ENCODE measurements at places on chromosomes 11 and 22.

- DNase-seq: peak; percentile 56
Observed at GRCh38 chr11:96055706-96056387, 131.9 kb upstream of the MTMR2 start.

DNA sequence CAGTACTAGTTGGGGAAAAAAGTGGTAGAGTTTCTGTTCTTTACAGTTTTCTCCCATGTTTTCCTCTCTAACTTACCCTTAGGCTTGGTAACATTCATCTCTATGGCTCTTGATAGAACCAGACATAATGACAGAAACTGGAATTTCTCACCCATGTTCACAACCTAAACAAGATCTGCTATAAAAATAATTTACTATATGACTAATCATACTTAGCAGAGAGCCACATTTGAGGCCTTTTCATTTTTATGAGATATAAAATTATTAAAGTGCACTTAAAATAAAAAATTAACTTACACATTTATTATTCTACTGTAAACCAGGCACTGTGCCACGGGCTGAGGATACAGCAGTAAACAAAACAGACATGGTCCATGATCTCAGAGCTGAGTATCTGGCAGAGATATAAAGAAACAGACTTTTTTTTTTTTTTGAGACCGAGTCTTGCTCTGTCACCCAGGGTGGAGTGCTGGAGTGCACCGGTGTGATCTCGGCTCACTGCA is 98.1 kb downstream of the GAB2 start:
- peak; percentile 51 for DNase-seq

GRCh38 chr11:128894685-128895084 is 3.5 kb downstream of the KCNJ5 start:
- no peak for DNase-seq

- no peak for DNase-seq
Observed at GRCh38 chr11:8219257-8220021, 44.2 kb downstream of the LMO1 start.

GRCh38 chr11:19953909-19954308 is 206.4 kb downstream of the DBX1 start:
- peak; percentile 62 for DNase-seq

GRCh38 chr22:37627545-37627944 is 11.9 kb upstream of the SH3BP1 start:
- DNase-seq: no peak

DNA sequence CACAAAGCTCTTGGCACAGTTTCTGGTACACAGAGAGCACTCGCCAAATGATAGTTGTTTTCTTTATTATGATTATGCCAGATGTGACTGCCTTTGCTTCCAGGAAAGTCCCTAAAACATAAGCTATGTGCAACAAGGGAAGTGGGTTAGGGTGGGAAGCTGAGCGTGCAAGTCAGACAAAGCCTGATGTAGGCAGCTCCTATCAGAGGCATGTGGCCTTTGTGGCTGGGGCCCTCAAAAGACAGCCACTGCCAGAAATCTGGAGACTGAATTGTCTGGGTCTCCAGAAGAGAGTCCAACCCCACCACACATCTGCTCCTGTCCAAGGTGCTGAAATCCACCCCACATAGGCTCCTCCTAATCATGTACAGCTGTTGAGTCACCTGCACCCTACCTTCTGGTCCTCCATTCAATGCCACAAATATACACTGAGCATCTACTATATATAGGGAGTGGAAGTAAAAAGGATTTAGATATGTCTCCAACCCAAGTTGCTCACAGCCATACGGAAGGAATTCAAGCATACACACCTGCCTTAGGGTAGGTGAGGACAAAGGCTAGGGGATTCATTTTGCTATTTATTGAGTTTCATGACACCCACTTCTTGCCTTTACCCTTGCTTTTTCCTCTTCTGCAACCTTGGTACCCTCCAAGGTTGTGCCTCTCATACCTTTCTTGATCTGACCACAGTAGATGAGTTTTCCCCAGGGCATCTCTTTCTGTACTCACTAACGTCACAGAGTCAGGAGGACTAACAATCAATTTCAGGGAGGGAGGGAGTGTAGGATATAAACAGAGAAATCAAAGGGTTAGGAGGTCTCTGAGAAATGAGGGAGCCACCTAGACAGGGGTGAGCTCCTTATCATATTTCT is 12.4 kb downstream of the SEC14L3 start:
- DNase-seq: no peak

GRCh38 chr11:100734743-100735527 is 47.8 kb downstream of the ARHGAP42 start:
- no peak for DNase-seq

- peak; percentile 52 for DNase-seq
Observed at GRCh38 chr11:71244116-71244810, 8.1 kb downstream of the SHANK2 start.

GRCh38 chr22:48752451-48753380 is 1075.0 kb downstream of the BRD1 start:
- DNase-seq: no peak

GRCh38 chr11:114036147-114036811 is 23.2 kb upstream of the ZBTB16 start:
- DNase-seq: no peak

DNA sequence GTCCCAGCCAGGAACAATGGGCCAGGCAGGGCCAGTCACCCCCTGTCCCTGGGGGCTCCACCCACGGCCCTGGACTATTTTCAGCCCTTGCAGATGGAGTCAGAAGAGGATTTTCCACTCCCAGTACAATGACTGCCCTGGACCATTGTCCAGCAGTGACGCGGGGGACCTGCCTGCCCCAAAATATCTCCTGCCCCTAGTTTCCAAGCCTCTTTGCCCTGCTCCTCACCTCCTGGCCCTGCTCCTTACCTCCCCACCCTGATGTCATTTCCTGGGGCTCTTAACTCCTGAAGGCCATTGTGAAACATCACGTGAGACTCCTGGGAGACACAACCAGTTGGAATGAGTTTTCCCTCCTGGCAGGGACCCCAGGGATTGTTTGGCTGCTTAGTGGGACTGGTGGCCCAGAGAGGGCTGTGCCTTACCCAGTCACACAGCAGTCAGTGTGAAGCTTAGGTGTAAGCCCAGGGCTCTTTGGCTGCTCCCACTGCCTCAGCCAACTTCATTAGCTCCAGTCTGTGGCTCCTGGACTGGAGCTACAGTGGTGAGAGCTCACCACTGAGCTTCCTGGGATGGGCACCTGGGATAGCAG is 22.2 kb downstream of the P2RY2 start:
- no peak for DNase-seq

DNA sequence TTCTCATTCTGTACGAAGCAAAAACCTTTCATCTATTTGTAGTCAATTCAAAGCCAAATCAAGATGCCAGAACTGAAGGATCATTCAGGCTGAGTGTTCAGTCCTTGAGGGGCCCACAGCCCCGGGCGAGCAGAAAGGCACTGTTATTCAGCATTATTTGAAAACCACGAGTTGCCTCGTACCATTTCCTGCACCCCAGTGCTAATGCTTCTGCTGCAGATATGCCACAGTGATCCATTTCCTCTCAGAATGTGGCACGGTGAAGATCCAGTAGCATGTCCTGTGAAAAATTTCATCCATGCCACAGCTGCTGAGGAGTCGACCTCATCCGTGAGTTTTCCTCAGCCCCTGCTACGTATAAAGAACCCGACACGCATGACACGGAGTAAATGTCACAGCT is 85.4 kb downstream of the OSBP2 start:
- no peak for DNase-seq

GRCh38 chr11:30774496-30775232 is 188.5 kb upstream of the MPPED2 start:
- DNase-seq: no peak

DNA sequence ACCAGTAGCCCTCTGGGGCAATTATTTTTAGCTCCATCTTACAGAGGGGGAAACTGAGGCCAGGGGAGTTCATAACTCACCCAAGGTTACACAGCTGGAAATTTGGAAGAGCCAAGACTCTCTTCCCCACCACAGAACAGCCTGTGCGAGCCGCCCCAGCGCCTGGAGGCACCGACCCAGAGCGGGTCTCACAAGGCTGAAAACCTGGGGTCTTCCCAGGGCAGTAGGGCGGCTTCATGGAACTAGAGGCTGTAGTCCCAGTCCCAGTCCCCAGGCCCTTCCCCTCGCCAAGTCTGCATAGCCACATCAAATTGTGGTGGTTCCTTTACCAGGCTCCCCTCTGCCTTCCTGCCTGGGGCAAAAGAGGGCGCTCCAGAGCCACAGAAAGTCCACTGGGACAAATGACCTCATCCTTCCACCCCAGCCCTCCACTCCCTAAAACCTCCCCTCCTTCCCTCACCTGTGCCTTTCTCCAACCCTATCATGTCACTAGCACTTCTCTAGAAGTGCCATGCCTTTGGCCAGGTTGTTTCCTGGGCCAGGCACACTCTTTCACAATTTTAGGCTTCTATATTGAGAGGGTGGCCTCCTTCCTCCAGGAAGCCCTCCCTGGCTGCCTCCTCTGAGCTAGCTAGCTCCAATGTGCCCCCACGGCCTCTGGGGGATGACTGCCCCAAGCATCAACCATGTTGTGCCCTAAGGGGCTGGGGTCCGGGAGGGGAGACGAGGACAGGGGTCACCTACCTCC is 15.2 kb upstream of the CDC42EP1 start:
- peak; percentile 34 for DNase-seq

- no peak for DNase-seq
Observed at GRCh38 chr11:69368119-69368880, 74.3 kb downstream of the MYEOV start.

GRCh38 chr11:121645596-121645995 is 192.8 kb upstream of the SORL1-AS1 start:
- DNase-seq: peak; percentile 52

DNA sequence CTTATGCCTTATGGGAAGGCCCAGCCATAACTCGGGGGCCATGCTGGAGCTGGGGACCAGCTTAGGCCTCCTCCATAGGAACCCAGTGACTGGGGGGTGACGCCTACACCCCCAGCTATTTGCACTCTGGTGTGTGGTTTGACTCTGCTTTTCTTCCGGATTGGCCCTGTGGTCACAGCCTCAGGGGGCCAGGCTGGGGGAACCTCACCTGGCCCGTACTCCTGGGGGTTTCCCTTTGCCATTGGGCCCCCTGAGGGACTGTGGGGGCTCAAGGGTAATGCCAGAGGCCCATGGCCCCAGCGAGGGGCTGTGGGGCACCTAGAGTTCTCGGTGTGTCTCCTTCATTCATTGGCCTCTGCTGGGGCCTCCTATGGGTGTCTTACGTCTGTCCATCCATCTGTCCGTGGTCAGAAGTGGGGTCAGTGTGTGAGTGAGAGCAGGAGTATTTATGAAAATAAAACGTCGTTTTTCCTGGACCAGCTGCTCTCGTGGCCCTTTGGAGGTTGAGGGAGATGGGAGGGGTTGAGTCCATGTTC is 6.3 kb upstream of the SH3BP1 start:
- DNase-seq: no peak

DNA sequence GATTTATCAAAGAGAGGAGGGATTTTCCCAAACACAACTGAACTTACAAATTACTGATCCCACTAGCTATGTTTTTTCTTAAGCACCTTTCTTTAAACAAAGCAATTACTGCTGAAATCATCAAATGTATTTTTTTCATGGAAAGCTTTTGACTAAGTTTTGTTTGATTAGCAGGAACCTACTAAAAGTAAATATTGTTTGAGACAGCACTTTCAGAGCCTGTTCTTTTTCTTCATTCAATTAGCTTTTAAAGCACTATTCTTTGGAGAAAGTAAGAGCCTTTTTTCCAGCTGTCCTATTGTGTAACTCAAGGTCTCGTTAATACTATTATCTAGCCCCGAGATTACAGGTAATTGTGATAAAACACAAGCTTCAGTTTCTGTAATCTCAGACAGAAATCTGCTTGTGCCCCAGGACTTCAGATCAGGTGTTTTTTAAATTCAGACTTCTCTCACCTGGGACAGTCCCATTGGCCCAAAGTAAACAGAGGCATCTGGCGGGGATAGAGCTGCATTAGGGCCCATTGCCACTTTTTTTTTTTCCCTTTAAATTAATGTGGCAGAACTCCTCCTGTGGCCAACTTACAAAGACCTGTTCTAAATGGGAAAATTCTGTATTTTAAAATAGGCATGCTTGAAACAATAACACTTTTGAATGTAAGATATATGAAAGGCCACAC is 11.0 kb downstream of the CSTPP1 start:
- DNase-seq: no peak

- DNase-seq: no peak
Observed at GRCh38 chr11:77170107-77170506, 42.1 kb downstream of the MYO7A start.

DNA sequence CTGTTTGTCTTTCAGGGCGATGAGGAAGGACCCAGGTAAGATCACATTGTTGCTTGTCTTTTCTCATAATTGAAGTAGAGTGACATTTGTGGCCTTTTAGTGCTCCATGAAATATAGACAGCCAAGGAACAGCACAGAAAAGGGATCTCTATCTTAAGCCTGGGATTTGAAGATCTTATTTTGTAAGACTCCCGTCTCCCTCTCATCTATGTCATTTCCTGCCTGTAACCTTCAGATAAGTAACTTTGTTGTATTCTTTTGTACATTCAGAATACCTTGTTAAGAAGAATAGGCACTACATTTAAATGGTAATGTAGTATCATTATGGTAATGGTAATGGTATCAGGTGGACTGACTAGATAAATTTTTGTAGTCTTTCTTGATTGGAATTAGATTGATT is 72.8 kb downstream of the TRIM44 start:
- no peak for DNase-seq

- DNase-seq: no peak
Observed at GRCh38 chr11:116072601-116073410, 568.6 kb upstream of the CADM1 start.

- DNase-seq: no peak
Observed at GRCh38 chr11:31871310-31872075, 60.4 kb upstream of the PAX6 start.

- no peak for DNase-seq
Observed at GRCh38 chr11:87263979-87264378, 226.2 kb downstream of the TMEM135 start.

GRCh38 chr11:9790703-9791102 is 126.8 kb downstream of the SWAP70 start:
- no peak for DNase-seq

- no peak for DNase-seq
Observed at GRCh38 chr11:96580476-96581040, 190.7 kb downstream of the JRKL start.

GRCh38 chr11:62602141-62603071 is 741 bp upstream of the MTA2 start:
- DNase-seq: peak; percentile 32

DNA sequence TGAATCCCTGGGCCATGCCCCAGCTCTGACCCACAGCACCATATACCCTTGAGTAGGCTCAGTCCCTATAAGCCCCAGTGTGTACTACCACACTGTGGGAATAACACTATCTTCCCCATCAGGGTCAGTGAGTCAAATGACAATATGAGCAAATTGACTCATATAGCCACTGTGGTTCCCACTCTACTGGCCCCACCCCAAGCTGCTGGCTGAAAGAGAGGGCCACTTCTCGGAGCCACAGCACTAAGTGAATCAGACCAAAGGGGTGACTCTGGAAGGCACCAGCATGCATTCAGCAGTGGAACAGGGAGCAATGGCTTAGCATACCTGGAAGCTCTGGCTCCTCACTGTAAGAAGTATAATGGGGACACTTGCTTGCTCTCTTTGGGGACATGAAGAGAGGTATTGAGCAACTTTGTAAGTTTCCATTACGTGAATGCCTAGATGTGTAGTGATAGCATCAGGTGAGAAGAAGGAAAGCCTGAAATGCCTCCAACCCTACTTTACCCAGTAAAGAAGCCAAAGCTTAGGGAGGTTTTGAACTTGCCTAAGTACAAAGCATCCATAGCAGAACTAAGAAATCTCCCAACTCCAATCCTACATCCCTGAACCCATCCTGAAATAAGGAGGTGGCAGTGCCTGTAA is 13.5 kb downstream of the CD59 start:
- no peak for DNase-seq
